Ascending aorta (tissue), 2 donors: ENCODE measurements at places on chromosomes 4 and X.
A peak's percentile ranks its signal among the peaks of the same experiment; 100 is the strongest.

GRCh38 chr4:7675136-7675535, 240.4 kb upstream of the PSAPL1 start:
- DNase-seq: no peak

DNA sequence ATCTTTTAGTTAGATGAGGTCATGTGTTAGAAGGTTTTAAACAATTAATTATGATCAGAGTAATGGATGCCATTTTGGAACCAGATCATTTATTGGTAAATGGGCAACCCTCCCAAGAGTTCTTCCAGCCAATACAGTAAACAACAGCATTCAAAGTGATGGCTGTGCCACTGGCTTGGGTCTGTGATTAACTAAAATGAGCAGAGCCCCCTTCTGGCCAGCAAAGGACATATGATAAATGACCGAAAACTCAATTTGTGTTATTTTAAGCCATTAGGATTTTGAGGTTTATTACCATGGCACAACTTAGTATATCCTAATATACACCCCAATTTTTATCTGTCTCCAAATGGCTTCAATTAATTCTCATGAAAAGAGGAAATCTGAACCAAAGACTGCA, 90.8 kb upstream of the NPFFR2 start:
- no peak for DNase-seq

DNA sequence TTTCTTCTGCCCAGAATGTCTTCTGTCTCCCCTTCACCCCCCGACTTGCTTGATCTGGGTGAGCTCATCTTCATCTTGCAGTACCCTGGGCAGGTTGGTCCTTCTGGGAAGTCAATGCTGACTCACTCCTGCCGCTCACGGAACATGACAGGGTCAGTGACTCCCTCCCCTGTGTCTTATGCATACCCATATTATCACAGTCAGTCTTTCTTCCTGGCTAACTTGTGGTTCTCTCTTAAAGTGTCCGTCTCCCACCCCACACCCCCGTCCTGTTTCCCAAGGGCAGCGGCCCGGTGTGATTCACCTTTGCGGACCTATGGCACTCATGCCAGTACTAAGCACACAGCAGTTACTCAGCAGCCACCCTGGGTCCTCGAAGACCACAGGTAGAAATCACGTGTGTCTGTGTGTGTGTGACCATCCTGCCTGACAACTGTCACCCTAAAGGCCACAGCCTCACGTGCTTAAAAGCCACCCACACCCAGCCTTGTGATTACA, 17.7 kb downstream of the IQSEC2 start:
- DNase-seq: no peak

DNA sequence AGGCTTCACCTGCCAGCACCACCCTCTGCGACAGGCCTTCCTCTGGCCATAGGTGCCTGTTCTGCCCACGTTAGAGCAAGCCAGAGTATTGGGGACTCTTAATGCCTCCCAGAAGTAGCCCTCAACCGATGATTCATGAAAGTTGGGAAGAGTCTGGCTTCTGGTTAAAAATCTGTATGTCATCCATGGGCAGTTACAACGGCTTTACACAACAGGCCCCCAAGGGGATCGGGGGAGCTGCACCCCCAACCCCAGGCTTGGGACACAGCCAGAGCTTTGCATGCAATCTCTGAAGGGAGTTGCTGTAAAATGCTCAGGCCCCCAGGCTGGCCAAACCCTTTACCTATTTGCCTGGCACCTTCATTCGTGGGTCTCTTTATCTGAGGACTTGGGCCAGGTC, 5.4 kb upstream of the CYTL1 start:
- no peak for DNase-seq

DNA sequence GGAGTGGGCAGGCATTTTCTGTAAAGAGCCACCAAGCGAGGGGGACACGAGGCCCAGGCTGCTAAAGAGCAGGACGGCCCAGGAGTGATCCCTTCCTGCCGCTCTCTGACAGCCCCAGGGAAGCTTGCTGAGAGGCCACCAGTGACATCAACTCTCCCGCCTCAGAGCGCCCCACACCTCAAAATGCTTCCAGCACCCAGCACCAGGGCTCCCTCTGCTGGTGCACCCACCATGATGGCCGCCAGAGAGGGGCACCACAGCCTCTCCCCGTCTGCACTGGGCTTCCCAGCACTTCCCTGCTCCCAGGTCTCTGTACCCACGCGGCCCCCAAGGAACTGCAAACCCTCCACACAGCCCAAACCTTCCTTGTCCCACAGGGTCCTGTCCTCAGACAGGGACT, 40.4 kb downstream of the GAK start:
- DNase-seq: no peak

- DNase-seq: no peak
Observed at GRCh38 chr4:91997045-91997444, 306.7 kb upstream of the GRID2 start.

- DNase-seq: no peak
Observed at GRCh38 chrX:19875050-19875431, 12.4 kb downstream of the SH3KBP1 start.

DNA sequence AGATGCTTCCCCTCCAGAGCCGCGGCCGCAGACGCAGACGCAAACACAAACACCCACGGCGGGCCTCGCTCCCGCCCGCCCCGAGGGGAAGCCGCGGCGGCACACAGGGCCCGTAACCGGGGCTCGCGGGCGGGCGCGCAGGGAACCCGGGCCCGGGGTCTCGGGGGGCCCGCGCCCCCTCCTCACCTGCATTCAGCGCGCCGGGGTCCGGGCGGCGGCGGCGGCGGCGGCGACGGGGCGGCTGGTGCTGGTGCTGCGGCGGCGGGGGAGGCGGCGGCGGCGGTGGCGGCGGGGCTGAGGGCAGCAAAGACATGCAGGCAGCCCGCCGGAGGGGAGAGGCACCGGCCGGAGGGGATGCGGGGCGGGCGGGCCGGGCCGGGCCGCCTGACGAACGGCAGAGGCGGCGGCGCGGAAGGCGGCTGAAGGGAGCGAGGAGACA, 255 bp upstream of the CNOT6L start:
- DNase-seq: no peak

- no peak for DNase-seq
Observed at GRCh38 chr4:39047681-39048080, 14.4 kb upstream of the KLHL5 start.

DNA sequence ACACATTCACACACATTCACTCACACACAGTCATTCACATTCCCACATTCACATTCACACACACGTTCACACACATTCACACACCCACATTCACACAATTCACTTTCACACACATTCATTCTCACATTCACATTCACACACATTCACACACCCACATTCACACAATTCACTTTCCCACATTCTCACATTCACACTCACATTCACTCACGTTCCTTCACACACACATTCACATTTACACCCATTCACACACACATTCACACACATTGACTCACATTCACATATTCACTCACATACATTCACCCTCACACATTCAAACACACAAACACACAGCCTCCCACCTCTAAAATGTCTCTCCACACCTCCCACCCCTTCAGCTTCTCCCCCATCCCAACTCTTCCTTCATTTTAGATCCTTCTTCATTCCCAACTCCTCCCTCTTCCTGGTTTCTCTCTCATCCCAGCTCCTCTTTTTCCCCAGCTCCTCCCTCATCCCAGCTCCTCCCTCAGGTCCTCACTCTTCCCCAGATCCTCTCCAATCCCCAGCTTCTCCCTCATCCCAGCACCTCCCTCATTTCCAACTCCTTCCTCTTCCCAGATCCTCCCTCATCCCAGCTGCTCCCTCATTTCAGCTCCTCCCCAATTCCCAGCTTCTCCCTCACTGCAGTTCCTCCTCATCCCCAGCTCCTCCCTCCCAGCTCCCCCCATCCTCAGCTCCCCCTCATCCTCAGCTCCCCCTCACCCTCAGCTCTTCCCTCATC, 111.0 kb downstream of the FAM53A start:
- no peak for DNase-seq

- DNase-seq: no peak
Observed at GRCh38 chr4:41359422-41359775, 102.7 kb downstream of the UCHL1 start.

DNA sequence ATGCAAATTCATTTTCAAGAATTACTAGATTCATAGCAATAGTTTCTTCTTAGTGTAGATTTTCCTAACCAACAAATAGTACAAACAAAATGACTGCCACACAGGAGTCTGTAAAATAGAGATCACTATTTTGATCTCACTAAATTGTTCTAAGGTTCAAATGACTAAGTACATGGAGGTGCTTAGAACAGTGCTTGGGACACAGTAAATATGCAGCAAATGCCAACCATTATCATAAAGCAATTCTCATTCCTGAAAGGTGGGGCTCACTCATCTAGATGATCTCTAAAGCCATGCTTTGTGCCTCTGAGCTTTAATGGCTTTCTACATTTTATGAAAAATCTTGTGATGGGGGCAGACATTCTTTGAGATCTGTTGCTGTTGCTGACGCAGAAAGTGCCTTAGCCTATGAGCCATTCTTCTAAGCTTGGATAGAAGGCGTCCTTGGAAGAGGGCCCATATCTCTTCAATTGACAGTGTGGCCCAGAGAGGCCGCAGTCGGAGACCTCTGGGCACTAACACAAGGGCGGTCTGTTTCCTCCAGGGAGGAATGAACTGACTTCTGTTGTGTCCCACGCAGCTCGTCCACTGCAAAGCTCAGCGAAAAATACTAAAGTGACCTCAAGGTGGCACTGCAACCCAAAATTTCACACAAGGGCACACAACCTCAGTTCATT, 23.5 kb downstream of the TLR10 start:
- DNase-seq: peak; percentile 73

DNA sequence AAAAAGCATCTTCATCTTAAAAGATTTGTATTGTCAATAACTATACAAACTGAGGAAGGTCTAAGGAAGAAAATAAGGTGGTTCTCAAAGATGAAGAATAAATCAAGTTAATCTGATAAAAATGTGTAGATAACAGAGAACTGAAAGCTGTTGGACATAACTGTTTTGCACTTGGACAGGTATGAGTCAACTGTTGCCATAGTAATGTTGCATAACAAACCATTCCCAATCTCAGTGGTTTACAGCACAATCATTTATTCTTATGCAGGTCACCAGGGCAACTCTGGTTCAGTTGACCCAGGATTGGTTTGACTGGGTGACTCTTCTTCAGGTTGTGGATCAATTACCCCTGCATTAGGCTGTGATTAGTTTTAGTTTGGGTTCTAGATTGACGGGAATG, 2197.7 kb downstream of the ARAP2 start:
- no peak for DNase-seq

DNA sequence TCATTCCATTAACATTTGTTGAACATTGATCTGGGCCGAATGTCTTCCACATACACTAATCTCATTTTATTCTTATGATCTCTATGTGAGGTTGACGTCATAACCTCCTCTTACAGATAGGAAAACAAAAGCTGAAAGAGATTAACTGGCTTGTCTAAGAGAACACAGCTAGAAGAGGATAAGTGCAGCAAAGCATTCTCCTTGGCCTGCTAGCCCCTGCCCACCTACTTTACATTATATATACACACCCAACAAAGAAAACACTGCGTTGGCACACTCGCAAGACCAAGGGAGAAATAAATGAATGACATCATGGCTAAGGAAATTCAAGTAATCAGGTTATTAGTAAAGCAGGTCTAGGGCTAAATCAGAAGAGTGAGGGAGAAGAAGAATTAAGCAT, 138.4 kb downstream of the PARM1 start:
- DNase-seq: no peak

- DNase-seq: no peak
Observed at GRCh38 chr4:22512306-22512705, 3.6 kb downstream of the ADGRA3 start.

DNA sequence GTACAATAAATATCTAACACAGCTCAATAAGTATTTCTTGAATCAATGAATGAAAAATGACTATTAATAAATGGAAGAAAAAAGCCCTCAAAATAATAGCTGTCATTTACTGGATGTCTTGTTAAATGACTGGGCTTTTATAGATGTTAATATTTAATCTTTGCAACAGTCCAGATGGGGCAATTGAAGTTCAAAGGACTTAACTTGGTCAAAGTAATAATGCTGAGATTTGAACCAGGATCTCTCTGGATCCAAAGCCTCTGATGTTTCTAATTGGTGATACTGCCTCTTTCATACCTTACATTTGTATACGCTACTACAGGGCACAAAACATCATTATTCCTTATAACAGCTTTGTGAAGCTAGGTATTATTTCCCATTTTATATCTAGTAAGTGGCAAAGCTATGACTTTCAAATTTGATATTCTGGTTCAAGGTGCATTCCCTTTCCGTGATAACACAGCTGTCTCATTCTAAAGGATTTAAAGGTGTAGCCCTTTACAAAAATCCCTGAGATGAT, 72.6 kb downstream of the DCK start:
- DNase-seq: no peak

DNA sequence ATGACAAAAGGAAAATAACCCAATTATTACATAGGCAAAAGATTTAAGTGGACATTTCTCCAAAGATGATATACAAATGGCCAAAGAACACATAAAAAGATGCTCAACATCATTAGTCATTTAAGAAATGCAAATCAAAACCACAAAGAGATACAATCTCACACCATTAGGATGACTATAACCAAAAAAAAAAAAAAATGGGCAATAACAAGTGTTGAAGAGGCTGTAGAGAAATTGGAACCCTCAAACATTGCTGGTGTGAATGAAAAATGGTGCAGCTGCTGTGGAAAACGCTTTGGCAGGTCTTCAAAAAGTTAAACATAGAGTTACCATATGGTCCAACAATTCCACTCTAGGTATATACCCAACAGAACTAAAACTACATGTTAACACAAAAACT, 5.6 kb upstream of the PRDX4 start:
- DNase-seq: no peak

GRCh38 chr4:62360156-62360545, 1160.0 kb downstream of the ADGRL3 start:
- no peak for DNase-seq

- DNase-seq: no peak
Observed at GRCh38 chr4:32462944-32463343, 1742.8 kb downstream of the PCDH7 start.

GRCh38 chrX:20517565-20517964, 250.9 kb upstream of the RPS6KA3 start:
- no peak for DNase-seq

DNA sequence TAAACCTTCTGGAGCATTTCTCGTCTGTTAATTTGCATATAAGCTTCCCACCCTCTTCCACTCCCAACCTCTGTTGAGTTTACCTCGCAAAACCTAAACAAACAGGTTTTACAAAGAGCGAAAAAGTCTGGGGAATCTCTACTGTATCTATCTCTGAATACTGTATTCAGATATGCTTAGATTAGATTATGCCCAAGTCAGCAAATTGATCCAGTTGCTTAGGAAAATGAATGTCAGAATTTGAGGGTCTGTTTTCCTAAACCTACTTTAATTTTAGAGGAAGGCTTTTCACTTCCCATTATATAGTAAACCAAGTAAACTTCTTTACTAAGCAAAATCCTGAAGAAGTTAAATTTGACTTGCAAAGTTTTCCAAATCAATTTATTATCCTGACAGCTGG, 6.7 kb downstream of the CCNA2 start:
- DNase-seq: no peak

- DNase-seq: no peak
Observed at GRCh38 chr4:174248407-174248806, 35.1 kb downstream of the FBXO8 start.

- DNase-seq: no peak
Observed at GRCh38 chrX:118569676-118570075, 74.1 kb downstream of the DOCK11 start.

GRCh38 chrX:110407910-110408545, 49.4 kb downstream of the RTL9 start:
- no peak for DNase-seq

- no peak for DNase-seq
Observed at GRCh38 chrX:150455215-150455608, 92.1 kb downstream of the MAMLD1 start.

- DNase-seq: no peak
Observed at GRCh38 chr4:137343221-137343620, 189.1 kb downstream of the PCDH18 start.
